Mesothelial cell of epicardium (in vitro differentiated cells): ENCODE measurements at places on chromosomes 2 and 18. TPM values are rescaled to one million over a fixed set of nuclear protein-coding genes. Genes with fewer than 3 reads are reported as not detected.

GRCh38 chr2:63861220-63861822, 19.6 kb downstream of the UGP2 start:
- H3K4me3 ChIP-seq = no peak overlapping the region
- no peak overlapping the region for H3K27ac ChIP-seq
- peaks cover 7% of the 10 kb centered on the region for H3K4me1 ChIP-seq
- H3K36me3 ChIP-seq = peaks cover 43% of the 10 kb centered on the region

DNA sequence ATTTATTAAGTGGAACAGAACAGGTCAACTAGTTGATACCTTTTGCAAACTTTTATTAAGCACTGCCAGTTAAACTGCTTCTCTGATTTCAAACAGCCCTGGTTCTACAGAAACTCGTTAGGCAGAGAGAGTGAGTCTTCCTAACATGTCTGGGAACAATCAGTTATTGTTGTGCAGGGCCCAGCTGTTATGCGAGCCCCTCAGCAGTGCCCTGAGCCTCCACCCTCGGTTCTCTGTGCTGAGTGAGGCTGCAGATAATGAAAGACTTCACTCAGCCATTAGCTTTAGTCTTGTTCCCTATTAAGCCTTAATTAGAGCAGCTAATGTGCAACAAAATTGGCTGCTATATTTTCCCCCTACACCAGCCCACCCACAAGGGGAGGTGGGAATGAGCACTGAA, 39.6 kb downstream of the KCTD18 start:
- H3K27me3 ChIP-seq = no peaks in the 10 kb centered on the region
- peak overlapping the region; percentile 75 for H3K27ac ChIP-seq
- peaks cover 4% of the 10 kb centered on the region for H3K4me1 ChIP-seq
- DNase-seq = no peak

DNA sequence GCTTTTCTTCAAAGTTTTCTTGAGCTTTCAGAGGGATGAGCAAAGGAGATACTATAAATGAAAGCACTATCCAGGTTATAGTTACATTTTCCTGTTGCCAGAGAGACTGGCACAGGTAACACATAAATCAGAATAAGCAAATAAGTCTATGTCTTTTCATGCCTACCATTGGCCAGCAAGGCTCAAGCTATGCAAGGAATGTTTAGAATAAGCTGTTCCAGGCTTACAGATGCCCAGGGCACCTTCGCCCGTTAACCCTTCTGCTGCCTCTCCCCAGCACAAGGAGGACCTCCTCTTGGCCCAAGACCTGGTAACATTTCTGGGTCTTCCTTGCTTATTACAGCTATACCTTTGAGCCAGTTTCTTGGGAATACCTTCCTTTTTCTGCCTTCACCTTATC, 233.7 kb upstream of the MEIS1 start:
- no peak overlapping the region for H3K4me3 ChIP-seq
- H3K27me3 ChIP-seq = no peaks in the 10 kb centered on the region
- peaks cover 11% of the 10 kb centered on the region for H3K4me1 ChIP-seq
- H3K27ac ChIP-seq = no peak overlapping the region

- H3K4me1 ChIP-seq = peaks cover 51% of the 10 kb centered on the region
- no peaks in the 10 kb centered on the region for H3K27me3 ChIP-seq
- H3K36me3 ChIP-seq = no peaks in the 10 kb centered on the region
- peak overlapping the region; percentile 36 for H3K27ac ChIP-seq
Measured at GRCh38 chr2:37708146-37708545, 36.7 kb upstream of the CDC42EP3 start.

- H3K27ac ChIP-seq = no peak overlapping the region
- no peaks in the 10 kb centered on the region for H3K36me3 ChIP-seq
Measured at GRCh38 chr2:114192362-114192761, 250.1 kb upstream of the DPP10 start.

- no peak for DNase-seq
- H3K27ac ChIP-seq = peak overlapping the region; percentile 89
- peaks cover 58% of the 10 kb centered on the region for H3K4me1 ChIP-seq
Measured at GRCh38 chr2:161136696-161137324, 23.4 kb upstream of the TANK start.

GRCh38 chr2:82391386-82391785, 2067.7 kb downstream of the SUCLG1 start:
- no peak overlapping the region for H3K4me3 ChIP-seq
- DNase-seq = no peak
- H3K27ac ChIP-seq = no peak overlapping the region
- no peaks in the 10 kb centered on the region for H3K36me3 ChIP-seq
- H3K27me3 ChIP-seq = peaks cover 3% of the 10 kb centered on the region

Gene KCNF1
- total RNA-seq = 0.72 to 0.93 TPM (median 0.83 TPM) in 3 replicates

Gene RGPD4
- 0.18 to 0.29 TPM (median 0.23 TPM) in 3 replicates for total RNA-seq

GRCh38 chr2:205002390-205002789, 457.1 kb downstream of the PARD3B start:
- H3K27ac ChIP-seq = no peak overlapping the region

DNA sequence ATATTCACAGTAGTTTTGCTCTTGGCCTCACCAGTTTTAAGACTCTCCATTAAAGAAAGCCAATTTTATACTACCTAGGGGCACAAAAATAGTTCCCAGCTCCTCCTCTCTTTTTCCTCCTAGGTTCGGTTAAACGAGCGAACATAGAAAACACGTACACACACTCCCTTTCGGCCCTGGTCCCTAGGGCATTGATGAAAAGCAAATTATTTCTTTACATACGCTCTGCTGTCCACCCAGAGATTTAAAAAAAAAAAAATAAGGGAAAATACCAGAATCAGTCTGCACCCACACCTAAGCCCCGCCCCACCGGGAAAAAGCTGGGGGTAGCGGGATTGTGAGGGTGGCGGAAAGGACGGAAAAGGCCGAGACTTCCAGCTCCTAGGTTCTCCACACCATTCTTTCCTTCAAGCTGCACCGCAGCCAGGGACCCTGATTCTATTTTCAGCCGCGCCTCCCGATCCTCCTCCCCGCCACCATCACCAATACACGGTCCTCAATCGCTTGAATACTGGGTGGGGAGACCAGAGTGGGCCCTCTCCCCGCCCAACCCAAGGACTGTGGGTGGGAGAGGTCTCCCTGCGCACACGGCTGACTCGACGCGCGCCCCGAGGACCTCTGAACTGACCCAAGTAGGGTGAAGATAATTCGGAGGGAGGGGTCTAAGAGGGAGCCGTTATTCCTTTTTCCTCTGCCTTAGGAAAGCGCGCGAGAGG, 769 bp downstream of the ATF2 start:
- H3K27ac ChIP-seq = peak overlapping the region; percentile 100
- H3K36me3 ChIP-seq = no peaks in the 10 kb centered on the region
- peak; percentile 22 for DNase-seq
- peaks cover 29% of the 10 kb centered on the region for H3K4me1 ChIP-seq

- no peaks in the 10 kb centered on the region for H3K27me3 ChIP-seq
- no peak for DNase-seq
- H3K27ac ChIP-seq = no peak overlapping the region
- peaks cover 5% of the 10 kb centered on the region for H3K36me3 ChIP-seq
Measured at GRCh38 chr2:214294426-214294825, 116.4 kb upstream of the VWC2L start.
